ENCODE measurements at places on chromosomes 2 and 18.

DNA sequence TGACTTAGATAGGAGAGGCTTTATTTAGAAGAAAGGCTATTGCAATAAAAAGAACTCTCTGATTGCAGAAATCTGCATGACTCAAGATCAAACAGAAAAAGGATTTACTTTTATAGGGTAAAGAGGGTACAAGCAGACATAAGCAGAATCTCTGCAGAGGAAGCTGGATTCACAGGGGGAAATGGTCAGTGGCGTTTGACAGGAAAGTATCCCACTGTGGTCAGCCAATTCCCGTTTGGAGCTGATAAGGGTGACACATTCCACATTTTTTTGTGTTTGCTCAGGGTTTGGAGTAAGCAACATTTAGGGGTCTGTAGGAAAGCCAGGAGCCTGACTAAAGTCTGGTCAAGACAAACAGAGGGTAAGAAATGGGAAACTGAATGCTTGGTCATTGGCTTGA lies 23.9 kb upstream of the SCYGR5 start:
- no peak for DNase-seq

- DNase-seq = no peak
Measured at GRCh38 chr2:168642873-168643272, 159.6 kb upstream of the NOSTRIN start.

DNA sequence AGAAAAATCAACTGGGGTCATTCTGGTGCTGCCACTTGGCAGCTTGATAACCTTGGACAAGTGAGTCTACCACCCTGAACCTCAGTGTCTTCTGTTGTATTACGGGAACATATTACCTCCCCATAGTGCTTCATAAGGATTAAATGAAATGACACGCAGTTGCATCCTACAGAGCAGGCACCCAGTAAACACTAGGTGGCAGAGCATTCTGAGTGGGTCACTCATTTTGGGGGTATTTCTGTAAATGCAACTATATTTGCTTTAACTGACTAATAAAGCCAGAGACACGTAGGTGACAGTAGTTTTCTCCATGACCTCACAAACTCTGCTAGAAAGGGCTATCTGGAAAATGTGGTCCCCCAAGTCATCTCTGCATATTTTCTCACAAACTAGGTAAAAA lies 4.7 kb downstream of the CD226 start:
- DNase-seq = no peak

DNA sequence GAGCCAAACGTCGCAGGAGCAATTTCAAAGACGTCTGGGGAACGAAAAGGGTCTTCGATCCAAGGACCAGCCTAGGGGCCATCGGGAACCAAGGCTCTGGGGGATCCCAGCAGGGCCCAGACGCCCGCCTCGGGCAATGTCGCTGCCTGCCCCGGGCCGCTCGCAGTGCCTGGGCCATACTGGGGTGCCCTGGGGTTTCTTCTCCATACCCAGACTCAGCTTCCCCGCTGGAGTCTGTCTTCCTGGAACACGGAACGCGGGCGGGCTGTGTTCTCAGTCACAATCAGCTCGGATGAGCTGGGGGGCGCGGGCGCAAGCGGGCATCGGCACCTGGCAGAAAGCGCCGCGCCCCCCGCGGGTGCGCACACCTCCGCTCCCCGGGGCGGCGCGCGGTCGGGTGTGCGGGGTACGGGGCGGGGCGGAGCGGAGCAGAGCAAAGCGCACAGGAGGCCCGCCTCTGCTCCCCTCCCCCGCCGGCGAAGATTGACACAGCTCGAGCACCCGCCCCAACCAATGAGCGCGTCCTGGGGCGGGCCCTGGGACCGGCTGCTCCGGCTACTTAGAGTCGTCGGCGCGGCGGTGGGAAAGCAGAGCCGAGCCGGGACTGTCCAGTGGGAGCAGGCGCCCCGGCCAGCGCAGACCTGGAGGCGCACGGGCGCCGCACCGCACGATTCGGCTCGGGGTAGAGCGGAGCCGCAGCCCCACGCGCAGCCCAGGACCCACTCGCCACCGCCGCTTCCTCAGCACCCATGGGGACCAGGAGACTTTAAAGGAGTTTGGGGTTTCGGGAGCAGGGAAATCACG lies at the start of gene LRATD1:
TSS of gene LRATD1 (plus strand) at position 585 of the 804 bp plus-strand sequence. CDS start 1,263 bp downstream, outside the sequence.
- no peak for DNase-seq

GRCh38 chr18:3051718-3052410 lies 38.9 kb upstream of the LPIN2 start:
- no peak for DNase-seq

- DNase-seq = no peak
Measured at GRCh38 chr2:240449764-240450531, 14.5 kb downstream of the GPC1 start.

GRCh38 chr2:191434072-191434471 lies 188.9 kb downstream of the MYO1B start:
- no peak for DNase-seq

- DNase-seq = no peak
Measured at GRCh38 chr18:56479841-56480240, 158.6 kb downstream of the TXNL1 start.

DNA sequence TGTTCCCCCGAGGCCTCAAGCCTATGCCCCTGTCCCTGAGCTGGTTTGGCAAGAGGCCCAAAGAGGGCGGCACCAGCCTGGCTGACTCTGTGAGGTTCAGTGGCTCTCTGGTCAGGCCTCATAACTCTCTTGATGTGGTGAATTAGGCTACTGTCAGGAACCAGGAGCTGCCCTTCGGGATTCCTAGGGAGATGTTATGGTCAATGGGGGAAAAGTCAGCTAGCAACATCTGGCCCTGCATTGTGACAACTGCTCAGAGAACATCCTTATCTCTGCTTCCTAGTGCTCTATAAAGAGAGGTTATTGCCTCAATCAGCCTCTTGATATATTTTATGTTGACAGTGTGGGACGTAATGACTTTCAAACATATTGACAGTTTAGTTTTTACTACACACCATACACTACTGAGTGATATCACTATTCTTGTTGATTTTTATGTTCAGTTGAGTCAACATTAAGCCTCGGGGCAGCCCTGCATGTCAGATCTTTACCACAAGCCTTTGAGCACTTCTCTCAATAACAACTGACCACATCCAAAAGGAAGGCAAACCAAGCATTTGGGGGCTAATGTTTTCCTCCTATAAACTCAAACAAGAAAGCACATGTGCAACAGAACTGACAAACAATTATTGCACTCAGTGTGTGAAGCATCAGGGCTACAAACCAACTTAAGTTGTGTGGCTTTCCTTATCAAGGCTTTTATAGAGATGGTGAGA lies 448.3 kb upstream of the SLC14A2 start:
- DNase-seq = no peak

GRCh38 chr2:240875228-240876034 lies 6.8 kb downstream of the AGXT start:
- DNase-seq = no peak

DNA sequence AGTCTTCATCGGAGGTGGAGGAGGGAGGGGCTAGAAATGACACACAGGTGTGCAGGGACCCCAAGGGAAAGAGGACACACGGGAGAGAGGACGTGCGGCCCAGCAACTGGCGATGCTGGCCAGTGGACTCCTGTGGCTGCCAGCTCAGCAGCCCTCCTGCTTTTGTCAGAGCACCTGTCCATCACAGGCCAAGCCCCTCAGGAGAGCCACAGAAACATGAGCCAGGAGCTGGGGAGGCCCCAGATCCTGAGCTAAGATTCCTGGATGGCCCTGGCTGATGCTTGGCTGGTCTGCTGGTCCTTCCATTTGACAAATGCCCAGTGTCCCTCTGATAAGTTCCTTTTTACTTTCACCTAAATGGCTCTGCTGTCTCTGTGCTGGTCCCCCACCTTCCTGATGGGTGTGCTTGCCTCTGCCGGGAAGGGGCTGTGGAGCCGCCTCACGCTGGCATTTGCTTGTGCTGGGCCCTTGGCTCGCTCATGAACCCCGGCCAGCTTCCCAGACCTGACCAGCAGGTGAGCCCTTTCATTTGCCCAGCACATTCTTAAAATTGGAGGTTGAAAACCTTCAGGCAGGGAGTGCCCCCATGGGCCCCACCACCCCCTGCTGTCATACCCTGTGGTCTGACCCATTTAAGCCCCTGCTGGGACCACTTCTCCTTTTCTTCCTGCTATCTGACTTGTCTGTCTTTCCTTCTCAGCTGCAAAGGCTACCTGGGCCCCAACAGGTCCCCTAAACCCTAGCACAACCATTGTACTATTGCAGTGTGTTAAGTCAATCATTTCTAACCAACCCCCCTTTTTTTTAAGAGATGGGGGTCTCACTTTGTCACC lies 37.3 kb downstream of the CYP27C1 start:
- no peak for DNase-seq

DNA sequence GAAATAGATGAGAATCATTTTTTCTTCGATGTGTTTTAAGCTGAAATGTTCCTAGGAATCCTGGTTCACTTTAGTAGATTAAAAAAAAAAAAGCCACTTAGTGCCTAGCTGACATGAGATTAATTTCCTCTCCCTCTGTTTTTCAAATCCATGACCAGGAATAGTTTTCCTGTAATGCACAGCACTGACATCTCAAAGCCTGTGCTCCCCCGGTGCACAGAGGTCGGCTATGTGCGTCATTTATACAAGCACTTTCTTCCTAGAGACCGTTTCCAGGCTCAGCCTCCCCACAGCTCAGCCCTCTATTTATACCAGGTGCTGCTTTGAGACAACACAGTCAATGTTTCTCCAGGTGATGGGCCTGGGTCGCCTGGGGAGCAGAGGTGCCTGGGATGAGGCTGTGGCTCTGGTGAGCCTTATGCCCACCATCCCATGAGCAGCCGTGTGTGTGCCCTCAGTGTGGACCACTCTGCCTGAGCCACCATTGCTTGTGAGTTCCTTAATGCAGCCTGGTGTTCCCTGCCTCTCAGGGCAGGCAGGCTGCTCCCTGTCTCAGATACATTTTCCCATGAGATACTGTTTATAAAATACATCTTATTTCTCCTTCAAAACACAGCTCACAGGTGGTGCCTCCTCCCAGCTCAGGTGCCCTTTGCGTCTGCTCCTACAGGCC lies 515.7 kb upstream of the HS6ST1 start:
- DNase-seq = no peak

- no peak for DNase-seq
Measured at GRCh38 chr2:168194784-168195522, 52.4 kb downstream of the STK39 start.

GRCh38 chr18:13878857-13879256 lies 36.5 kb downstream of the MC2R start:
- no peak for DNase-seq

DNA sequence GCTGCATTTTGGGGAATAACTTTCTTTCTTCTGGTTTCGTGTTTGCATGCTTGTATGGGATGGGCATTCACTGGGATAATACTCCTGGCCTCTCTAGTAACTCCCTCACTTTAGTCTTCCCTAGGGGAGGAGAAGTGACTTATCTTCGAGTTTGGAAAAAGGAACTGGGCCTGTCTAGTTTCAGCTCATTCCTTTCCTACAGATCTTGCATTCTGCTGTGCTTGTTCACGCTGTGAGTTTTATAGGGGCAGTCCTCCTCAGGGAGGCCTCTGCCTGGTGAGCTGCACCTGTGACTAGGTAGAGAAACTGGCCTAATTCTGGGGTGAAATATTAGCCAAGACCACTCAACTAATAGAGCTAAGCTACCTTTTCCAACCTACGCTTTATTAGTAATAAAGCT lies 50.9 kb downstream of the PHLPP1 start:
- DNase-seq = no peak

- no peak for DNase-seq
Measured at GRCh38 chr18:69432847-69433246, 32.2 kb downstream of the DOK6 start.

DNA sequence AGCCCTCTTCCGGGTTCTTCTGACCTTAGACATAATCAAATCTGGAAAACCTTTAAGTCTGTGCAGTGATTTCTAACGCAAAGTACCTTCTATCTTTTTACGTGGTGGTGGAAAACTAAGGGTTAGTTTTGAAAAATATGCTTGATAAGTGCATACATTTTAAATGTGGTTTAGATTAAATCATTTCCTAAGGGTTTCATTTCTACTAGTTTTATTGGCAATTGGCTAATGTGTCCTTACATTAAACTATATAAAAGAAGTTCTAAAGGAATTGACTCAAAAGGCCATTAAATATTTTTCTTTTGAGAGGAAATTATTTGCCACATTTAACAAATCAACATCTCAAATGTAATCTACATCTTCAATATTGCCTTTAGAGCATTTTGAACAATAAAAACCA lies 268.3 kb upstream of the THUMPD2 start:
- DNase-seq = no peak
